ENCODE measurements at places on chromosomes 12 and 14.

- DNase-seq, result no peak
These were observed 91.2 kb downstream of the TNFAIP2 start for GRCh38 chr14:103214461-103214958.

DNA sequence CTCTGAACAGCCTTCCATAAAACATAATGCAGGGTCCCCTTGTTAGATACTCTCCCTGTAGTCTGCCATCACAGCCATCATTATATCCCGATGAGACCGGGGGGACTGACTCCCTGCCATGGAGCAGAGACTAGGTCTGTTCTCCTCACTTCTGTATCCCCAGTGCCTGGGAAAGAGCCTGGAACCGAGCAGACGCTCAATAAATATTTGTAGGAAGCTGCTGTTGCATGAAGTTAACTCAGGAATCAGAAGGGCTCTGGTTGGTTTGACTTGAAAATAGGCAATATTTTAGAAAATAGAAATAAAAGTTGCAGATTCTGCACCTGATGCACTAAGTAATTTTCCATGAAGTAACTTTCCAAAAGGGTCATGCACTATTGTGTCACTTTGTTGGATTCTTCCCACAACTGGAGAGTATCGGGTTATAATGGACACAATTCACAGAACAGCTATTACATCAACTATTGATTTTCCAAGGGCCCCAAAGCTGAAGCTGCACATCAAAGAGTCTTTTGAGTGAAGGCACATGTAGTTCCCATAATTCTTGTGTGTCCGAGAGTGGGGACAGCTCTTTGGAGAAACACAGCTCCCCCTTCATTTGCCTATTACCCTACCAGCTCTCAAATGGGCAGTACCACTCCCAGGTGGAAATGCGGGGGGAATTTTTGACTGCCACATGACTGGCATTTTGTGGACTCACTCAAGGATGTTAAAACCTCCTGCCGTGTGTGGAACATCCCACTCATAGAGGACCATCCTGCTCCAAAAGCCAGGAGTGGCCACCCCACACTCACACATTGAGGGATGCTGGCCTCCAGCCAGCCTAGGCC, 18.8 kb downstream of the CLMN start:
- no peak for DNase-seq

- no peak for DNase-seq
These were observed 986 bp downstream of the TSSK4 start for GRCh38 chr14:24206260-24207103.

DNA sequence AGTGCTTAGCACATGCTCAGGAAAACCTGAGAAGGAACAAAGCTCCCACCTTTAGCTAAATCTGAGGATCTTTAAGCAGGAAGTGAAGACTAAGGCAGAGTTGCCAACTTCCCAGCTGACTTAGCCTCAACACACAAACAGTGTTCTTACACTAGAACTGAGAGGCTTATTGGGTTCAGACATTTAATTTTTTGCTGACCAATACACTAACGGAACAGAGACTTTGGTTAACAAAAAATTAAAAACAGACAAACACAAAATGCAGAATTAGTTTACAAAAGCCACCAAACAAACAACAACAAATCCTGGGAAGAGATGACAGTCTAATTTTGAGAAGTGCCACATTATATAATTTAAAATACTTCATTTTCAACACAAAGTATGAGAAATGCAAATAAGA, 1123.7 kb upstream of the ATXN7L3B start:
- no peak for DNase-seq

DNA sequence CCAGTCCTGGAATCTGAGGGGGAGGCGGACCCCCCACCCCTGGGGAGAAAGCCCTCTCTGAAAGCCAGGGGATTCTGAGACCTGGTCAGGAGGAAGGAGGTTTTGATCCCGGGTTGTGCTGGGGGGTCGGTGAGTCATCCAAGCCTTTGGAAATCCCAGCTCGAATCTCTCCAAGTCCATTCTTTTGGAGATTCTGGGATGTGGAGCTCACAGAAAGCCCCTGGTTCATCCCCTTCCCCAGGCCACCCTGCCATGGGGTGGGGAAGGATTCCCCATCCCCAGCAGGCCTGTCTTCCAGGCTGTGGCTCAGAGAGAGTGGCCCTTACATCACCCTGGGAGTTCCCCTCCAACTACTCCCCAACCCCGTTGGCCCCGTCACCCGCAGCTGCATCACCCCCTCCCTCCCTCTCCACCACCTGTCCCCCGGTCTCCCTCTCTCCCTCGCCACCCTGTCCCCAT, 14.3 kb downstream of the EXOC3L4 start:
- no peak for DNase-seq

GRCh38 chr14:102140027-102140749, 491 bp downstream of the WDR20 start:
- no peak for DNase-seq

DNA sequence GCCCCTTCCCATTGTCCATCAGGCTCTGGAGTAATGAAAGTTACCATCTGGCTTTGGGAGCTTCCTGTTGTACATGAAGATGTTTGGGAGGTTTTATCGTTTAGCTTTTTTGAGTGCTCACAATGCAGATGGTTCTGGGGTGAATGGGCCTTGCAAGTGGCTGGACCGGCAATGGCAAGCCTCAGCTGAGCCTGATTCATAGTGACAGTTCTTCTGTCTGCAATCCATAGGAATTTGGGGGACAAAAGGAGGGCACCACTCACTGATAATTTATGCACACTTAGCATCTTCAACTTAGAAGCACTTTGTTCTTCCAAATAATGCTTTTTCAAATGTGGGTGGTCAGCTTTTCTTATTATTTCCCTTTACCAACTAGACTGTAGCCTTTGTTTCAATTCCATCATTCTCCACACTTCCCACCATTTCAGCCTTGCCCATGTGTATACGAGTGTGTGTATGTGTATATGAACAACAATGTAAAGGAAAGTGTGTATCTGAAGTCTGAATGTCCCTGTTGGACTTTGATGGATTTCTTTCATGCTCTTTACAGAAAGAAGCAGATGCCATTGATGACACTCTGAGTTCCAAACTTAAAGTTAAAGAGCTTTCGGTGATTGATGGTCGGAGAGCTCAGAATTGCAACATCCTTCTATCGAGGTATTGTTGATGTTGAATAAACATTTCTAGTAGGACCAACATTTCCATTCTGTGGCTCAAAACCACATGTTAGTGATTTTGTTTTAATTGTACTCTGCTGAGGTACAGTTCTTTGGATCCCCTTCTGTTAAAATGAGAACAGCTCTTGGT, 125.5 kb downstream of the GPR135 start:
- DNase-seq, result no peak

DNA sequence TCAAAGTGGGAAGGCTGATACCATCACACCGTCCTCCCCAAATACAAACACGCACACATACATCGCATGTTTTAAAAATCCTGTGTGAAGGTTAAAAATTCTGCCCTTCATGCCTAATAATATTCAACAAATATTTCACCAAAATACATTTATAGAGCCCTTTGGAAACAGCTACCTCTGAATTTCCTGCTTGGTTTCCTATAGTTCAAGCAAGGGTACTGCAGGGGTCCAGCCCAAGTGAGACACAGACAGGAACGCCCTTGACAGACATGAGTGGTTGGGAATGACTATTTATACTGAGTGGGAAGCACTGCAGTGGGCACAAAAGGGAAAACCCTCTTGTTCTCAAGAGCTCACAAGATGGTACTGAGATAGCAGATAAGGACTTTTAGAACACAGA, 51.0 kb downstream of the ST8SIA1 start:
- no peak for DNase-seq

DNA sequence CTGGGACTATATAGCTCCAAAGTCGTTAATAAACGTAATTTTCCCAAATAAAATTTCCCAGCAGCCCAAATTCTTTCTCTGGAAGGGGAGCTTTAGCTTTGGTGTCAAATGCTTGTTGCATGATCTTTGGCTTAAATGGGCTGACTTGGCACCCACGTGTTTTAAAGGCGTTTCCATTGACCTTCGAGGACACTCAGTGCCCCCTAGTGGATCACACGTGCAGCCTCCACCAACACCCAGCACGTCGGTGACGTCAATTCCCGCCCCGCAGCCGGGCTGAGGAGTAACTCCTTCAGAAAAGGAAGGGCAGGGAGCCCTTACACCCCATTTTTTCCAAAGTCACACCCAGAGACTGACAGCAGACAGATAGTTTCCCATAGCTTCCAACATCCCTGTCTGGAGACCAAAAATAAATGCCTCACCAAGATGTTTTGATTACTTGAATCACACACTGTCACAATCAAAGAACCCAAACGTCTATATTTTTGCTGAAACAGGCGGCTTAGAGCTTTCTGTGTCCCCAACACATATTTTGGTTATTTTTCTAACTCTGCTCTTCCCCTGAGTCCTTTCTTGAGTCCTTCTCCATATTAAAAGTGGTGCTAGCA, 707.9 kb downstream of the AACS start:
- DNase-seq, result no peak

- DNase-seq, result no peak
These were observed 1.5 kb upstream of the HCAR1 start for GRCh38 chr12:122732170-122732569.

DNA sequence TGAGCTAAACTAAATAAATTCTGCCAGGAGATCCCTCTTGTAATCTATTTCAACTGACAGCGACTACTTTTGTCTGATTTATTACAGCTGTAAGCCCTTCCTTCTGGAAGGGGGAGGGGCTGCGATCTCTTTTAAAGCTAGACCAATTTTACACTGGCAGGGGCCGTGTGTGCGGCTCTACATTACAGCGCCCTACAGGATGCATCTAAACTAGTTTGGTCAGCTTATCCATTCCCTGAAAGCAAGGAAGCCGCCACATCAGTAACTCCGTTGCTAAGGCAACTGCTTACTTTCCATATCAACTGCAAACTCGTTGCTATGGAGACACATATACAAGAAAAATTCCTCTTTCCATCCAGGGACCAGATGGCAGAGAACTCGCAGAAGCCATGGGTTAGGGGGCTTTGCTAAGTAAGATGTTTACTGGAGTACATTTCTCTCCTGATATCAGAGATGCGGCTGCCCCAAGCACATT, 17.4 kb downstream of the FOXN3 start:
- peak; percentile 50 for DNase-seq

DNA sequence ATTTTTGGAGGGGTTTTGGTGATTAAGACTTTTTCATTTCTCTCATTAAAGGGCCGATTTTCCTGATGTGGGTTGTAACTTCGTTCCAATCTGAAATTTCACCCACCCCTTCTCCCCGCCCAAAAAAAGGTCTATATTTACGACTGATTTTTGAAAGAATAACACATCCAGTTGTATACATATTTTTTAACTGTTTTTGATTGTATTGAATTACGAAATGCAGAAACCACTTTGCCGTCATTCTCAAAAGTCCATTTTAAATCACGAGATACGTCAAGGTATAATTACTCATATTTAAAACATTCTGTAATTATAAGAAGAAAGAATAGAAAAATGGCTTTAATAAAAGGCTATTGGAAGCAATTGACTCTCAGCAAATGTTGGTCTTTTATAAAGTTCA, 520.7 kb downstream of the MED13L start:
- no peak for DNase-seq

GRCh38 chr14:25092258-25092740, 42.4 kb upstream of the STXBP6 start:
- no peak for DNase-seq

DNA sequence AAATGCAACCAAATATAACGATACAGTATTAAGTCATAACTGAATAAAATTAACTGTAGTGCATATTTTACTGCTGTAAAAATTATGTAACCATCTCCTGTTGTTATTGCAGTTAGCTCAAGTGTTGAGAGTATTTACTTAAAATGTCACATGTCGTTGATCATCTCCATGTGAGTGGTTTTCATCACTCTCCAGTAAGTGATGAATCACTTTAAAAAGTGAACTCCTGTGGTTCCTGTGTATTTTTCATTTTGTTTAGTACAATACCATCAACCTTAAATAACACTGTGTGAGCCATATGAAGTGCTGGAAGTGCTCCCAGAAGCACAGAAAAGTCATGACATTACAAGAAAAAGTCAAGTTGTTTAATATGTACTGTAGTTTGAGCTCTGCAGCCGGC, 104.7 kb upstream of the SLCO1B1 start:
- DNase-seq, result no peak

GRCh38 chr12:70486588-70486987, 120.5 kb downstream of the KCNMB4 start:
- no peak for DNase-seq

- no peak for DNase-seq
These were observed 202.6 kb upstream of the ALG10B start for GRCh38 chr12:38113991-38114390.

GRCh38 chr14:89941830-89942377, 12.6 kb downstream of the EFCAB11 start:
- no peak for DNase-seq

DNA sequence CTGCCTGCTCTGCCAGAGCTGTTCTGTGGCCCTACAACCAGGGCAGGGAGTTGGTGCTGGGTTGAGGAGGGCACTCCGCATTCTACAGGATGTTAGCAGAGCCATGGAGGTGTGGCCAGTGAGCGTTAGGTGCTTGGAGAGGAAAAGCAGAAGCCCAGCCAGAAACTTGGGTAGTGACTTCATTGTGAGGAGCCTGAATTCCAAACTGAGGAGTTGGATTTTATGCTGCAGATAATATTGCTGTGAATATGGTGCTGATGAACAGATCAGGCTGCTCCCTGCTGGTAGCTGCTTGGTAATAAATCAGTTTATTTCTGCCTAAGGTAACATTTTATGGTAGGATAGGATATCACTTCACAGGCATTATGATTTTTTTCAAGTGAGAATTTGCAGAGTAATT, 7.1 kb upstream of the CCDC175 start:
- peak; percentile 12 for DNase-seq

GRCh38 chr12:130041983-130042812, 120.1 kb upstream of the FZD10 start:
- DNase-seq, result no peak

DNA sequence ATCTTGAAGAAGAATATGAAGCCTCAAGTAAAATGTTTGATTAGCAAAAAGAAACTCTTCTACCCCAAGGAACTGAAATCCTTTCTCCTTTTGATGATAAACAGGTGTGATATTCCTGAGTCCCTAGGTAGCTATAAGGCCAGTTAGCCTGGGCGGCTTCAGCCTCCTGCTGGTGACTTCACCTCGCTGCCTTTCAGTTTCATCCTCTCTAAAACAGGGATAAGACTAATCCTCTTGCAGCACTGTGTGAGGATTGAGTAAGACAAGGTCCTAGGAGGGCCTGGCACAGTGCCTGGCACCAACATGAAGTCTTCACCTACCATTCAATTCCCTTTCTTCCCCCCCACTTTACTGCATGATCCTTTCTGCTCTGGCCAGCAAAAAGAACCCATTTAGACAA, 42.1 kb downstream of the CIT start:
- no peak for DNase-seq

DNA sequence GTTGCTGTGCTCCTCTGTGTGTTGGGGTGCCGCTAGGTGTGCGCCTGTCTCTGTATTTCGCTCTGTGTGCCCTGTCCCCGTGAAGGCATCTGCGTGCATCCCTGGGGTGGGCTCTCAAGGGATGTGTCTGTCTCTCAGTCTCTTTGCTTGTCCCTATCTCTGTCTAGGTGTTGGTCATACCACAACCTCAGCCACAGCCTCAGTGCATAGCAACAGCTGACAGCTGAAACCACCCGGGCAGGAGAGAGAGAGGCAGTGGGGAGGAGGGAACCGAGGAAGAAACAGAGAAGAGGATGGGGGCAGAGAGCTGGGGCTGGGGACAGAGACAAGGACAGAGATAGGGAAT, 953 bp upstream of the NXPH4 start:
- no peak for DNase-seq

All from NCI-H446 (cell line).